ENCODE measurements at places on chromosomes 5 and 9.

DNA sequence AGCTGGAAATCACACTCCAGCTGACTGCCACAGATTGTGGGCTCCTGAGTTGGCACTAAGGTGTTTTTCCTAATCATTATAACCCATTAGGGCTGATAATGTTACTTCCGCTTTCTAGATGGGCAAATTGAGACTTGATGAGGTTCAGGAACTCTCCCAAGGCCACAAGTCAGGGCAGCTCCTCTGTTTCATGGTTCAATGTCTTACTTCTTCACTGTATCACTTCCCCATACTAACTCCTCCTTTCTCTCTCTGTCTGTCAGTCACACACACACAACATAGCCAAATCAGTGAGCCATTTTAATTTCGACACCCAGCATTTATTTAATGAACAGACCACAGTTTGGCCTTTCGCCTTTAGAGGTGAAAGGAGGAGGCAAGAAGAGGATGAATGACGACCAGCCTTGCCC lies 17.8 kb upstream of the TRAF1 start:
- DNase-seq, result no peak

GRCh38 chr9:92720209-92720765 lies 44.3 kb downstream of the BICD2 start:
- no peak for DNase-seq

DNA sequence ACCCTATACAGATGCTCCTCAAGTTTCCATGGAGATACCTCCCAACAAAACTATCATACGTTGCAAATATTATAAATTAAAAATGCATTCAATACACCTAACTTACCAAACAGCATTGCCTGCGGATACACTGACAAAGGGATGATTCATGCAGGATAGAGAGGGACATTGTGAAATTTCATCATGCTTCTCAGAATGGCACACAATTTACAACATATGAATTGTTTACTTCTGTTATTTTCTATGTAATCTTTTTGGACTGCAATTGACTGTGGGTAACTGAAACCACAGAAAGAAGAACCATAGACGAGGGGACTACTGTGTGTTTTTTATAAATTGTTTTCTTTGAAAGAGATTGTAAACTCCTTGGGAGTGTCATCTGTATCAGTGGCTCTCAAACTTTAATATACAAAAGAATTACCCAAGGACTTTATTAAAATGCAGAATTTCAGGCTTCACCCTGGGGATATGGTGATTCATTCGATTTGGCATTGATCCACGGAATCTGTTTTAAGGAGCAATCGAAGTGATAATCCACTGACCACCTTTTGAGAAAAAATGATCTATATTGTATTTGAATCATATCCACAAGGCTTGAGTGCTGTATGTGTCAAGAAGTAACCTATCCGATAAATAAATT lies 146.4 kb downstream of the SGCD start:
- no peak for DNase-seq

DNA sequence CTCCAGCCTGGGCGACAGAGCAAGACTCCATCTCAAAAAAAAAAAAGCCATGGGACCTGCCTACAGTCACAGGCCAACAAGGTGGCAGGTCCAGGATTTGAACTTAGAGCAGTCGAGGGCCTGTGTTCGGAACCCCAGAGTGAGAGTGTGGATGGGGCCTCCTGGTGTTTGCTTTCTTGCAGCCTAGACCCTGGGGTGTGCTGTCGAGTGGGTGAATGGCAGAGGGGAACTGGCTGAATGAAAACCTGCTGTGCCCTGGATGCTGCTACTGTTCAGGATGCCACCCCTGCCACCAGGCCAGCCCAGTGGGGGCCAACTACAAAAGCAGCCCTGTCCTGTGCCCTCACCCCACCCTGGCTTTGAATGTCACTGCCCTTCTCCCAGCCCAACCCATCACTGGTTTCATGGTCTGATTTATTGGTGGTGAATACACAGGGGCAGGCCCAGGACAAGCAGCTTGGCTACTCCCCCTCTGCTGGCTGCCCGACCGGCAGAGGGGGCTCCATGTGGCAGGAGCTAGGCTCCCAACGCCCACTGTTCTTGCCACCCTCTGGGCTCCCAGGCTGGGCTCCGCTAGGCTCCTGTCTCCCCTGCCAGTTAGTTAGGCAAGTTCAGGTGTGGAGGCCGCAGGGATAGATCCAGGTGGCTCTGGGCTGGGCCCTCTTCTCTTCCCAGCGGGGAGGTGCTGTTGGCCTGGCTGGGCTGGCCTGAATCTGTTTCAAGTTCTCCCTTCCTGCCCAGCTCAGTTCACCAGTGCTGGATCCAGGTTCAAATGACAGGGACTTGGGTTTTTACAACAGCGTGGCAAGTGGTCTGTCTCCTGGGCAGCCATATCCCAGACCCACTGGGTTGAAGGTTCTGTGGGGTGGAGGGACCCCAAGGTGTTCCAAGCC lies 12.2 kb downstream of the FPGS start:
- DNase-seq, result no peak

- no peak for DNase-seq
Measured at GRCh38 chr9:33234511-33235467, 5.2 kb upstream of the SPINK4 start.

DNA sequence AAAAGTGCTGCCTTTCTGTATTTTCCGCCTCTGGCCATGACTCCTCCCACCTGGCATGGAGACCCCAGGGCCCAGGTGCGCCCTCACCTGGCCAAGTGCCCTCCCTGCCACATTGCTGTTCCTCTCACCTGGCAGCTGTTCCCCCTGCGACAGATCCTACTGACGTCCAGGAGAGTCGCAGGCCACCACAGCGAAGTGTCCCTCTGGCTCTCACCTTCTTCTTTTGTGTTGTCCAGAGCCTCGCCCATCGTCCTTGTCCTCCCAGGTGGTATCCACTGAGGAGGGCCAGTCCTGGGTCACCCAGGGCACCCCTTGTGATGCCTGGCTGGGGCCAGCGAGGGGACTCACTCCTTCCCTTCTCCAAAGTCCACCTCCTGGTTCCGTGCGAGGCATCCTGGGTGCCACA lies 2.6 kb downstream of the NKD2 start:
- peak; percentile 41 for DNase-seq

GRCh38 chr9:130835441-130836298 lies 616 bp downstream of the ABL1 start:
- DNase-seq, result peak; percentile 14

- no peak for DNase-seq
Measured at GRCh38 chr5:38466424-38467189, 89.8 kb downstream of the LIFR start.

DNA sequence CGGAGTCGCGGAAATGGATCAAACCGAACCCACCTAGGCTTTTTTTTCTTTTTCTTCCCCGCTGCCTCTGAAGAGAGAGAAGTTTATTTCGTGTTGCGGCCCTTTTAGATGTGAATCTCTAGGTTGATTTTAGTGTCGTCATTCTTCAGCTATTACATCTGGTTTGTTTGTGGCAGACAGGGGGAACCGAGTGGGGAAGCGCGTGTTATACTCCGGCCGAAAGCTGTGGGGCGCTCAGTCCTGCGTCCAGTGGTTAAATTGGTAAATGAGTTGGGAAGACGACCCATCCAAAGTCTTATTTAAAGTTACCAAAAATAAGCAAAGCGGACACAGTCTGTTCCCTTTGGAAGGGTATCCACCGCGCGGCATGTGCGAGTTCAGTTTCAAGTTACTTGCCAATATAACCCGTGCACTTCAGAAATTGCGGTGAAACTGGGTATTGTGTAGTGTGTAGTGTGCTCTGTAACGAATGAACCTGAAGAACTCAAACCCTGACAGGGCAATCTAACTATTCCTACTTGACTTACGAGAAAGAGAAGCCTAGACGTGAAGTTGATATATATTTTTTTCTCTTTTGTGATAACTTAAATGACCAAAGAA lies 1.3 kb downstream of the MAN2A1 start:
- DNase-seq, result peak; percentile 30

DNA sequence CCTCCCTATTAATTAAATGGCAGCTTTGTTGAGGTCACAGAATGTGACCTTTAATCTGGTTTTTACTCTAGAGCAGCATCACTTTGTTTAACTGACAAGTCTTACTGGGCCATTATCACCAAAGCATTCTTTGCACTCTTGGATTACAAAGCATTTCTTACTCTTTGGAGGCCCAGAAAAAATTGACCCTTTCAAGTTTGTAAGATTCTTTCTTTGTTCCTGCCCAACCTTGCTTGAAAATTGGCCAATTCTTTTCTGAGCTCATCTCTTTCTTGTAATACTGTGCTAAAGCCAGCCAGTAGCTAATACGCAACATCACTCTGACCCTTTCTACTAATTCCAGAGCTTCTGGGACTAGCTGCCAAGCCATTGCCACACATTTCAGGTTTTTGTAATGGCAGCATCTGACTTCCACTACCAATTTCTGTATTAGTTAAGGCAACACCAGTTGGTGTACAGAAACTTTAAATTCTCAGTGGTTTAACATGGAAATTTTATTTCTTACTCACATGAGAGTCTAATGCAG lies 131.6 kb downstream of the PRDM6 start:
- DNase-seq, result no peak

DNA sequence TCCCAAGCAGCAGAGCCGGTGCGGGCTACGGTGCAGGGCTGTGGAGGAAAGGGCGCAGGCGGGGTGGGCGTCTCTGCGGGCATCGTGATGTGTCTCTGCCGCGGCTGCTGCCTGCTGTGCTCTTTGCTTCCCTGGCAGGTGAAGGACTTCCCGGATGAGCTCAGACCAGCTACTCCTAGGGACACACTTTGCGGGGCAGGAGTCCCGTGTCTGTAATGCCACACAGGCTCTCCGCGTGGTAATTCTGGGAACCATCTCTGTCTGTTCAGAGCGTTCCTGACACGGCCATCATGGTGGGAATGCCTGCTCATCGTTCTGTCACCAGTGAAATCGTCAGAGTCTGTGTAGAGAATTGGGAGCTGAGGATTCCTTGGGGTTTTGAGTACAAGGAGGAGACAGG lies 235.5 kb downstream of the FANCC start:
- DNase-seq, result no peak

- no peak for DNase-seq
Measured at GRCh38 chr9:125861405-125862058, 114.4 kb downstream of the PBX3 start.

All from activated T-cell treated with anti-CD3 and anti-CD28 coated beads for 24 hours (primary cell).